SK-MEL-5 (cell line): ENCODE measurements at places on chromosomes 7 and 10.

DNA sequence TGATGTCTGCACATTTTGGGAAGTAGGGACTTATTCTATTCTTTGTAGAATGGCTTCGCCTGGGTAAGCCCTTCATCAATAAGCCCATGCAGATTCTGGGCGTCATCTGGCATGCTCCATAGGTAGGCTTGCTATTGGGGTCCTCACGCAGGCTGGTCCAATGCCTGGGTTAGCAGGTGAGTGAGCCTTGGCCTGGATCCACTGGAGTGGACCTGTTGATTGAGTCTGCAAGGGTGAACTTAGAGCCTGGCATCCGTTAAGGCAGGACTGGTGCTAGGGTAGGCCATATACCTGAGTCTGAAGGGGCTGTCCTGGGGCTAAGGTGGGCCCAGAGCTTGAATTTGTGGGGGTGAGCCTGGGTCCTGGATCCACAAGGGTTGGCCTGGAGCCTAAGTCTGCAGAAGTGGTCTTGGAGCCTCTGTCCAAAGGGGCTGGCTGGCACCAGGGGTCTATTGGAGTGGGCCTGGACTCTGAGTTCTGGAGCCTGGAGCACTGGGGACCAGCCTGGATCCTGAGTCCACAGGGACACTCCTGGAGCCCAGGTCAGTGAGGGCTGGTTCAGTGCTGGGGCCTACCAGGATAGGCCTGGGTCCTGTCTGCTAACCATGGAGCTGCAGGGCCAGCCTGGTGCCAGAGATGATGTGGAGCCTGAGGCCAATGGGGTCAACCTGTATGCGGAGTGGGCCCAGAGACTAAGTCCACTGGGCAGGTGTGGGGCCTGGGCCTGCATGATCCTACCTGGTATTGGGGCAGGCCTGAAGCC lies 297.7 kb downstream of the PTPRN2 start:
- DNase-seq, result no peak

GRCh38 chr7:92747041-92747835 lies 89.1 kb downstream of the CDK6 start:
- DNase-seq, result no peak

- no peak for DNase-seq
These were observed 612.4 kb downstream of the TNS3 start for GRCh38 chr7:46969303-46970130.

DNA sequence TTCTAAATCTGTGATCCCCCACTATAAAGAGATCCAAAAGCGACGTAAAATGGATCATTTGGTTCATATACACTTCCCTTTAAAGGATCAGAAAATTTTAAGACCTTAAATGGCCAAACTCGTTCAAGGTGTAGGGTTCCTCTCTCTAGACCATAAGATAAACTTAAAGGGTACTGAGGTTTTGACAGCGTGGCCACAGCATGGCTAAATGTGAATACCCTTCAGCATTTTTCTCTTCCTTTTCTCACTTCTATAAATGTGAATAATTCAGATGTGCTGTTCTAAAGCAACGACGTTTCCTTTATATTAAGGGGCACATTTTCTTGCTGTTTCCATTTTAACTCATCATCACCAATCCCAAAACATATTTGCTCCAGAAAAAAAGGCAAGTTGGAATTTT lies 5.2 kb downstream of the ZCWPW1 start:
- no peak for DNase-seq

DNA sequence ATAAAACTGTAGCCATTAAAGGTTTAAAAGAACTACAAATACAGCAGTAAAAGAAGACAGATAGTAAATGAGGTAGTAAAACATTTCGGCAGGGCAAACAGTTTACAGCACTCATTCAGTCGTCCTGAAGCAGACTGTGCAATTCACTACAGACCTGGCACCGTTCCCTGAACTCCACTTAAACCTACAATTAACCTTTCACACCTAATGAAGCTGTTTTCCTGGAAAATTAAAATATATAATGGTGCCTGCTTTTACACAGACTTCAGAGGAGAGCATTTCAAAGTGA lies 335.3 kb downstream of the GFRA1 start:
- no peak for DNase-seq

DNA sequence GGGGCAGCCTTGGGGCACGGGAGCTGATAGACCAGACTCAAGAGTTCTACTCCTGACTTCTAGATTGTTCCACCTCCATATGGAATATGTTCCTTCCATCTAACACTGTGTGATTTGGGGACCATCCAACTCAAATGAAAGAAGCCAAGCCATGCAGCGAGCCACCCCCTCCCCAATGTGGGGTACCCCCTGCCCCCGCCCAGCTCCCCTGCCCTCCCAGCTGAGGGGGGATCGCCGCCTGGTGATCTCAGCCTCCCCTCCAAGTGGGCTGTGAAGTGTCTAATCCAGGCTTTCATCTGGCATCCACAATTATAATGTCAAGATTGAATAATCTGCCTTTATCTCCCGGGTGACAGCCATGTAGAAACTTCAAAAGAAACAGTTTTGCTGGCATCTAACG lies 246.1 kb downstream of the RPS24 start:
- no peak for DNase-seq

GRCh38 chr7:158401826-158402225 lies 185.8 kb downstream of the PTPRN2 start:
- DNase-seq, result no peak

- DNase-seq, result no peak
These were observed 86.4 kb downstream of the WDR37 start for GRCh38 chr10:1142596-1142995.

- no peak for DNase-seq
These were observed 1.9 kb downstream of the LRRC20 start for GRCh38 chr10:70380350-70381135.
